ENCODE measurements at places on chromosomes 5 and 9.

- DNase-seq: no peak
Observed at GRCh38 chr9:87685871-87686519, 39.9 kb upstream of the CTSL start.

- DNase-seq: no peak
Observed at GRCh38 chr5:54990841-54991258, 5.5 kb upstream of the ESM1 start.

DNA sequence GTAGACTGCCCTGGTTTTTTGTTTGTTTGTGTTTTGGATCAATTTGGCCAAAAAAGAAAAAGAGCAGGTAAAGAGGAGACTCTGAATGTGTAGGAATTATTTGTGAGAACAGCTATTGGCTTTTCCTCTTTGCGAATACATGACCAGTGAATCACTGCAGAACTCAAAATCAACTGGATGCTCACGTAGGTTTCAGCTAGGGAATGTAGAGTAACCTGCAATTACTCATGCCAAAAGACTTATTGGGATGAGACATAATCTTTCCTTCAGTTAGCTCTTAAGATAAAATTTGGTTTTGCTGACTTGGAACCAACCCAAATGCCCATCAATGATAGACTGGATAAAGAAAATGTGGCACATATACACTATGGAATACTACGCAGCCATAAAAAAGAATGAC is 348.0 kb downstream of the NPR3 start:
- no peak for DNase-seq

DNA sequence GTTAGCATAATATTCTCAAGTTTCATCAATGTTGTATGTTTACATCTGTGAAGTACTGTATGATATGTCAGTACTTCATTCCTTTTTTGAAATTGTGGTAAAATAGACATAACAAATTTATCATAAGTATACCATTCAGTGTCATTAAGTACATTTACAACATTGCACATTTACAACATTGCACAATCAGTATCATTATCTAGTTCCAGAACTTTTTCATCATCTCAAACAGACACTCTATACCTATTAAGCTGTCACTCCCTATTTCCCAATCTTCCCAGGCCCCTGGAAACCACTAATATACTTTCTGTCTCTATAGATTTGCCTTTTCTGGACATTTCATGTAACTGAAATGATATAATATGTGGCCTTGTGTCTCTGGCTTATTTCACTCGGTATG is 75.1 kb upstream of the ATG10 start:
- DNase-seq: no peak

DNA sequence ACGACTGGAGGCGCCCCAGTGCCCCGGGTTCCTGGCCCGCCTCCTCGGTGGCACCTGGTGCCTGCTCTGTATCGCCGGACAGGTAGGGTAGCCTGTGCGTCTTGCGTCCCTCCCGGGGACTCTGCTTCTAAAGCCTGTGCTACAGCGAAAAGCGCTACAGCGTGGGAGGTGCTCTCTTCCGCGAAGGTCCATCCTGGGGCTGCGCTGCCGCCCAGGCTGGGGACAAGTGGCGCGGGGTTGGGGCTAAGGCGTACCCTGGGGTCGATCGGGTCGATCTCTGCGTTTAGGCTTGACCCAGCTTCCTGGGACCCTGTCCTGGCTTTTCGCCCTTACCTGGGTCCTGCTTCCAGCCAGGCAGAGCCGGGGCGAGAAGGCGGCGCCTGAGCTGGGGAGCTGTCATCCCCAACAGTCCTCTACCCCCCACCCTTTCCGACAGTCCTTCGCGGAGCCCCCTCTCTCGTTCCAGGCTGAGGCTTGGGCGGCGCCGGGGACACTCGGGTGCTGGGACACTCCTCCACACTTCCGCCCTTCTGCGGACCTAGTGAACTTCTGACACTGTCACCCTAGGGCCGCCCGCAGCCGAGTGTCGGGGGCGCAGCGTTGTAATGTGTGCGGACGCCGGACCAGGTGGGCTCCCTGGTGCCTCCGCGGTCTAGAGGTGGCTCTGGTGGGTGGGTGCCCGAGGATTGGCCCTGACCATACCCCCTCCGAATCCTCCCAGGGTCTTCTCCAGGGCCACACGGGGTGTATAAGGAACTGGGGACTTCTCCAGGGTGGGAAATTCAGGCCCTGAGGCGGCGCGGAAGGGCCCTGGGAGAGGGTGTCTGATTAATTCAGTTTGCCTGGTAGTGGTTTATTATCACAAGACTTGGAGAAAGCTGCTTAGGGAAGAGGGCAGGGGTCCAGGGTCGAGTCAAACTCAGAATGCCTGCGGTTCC is 328.2 kb downstream of the SH3GL2 start:
- DNase-seq: no peak

DNA sequence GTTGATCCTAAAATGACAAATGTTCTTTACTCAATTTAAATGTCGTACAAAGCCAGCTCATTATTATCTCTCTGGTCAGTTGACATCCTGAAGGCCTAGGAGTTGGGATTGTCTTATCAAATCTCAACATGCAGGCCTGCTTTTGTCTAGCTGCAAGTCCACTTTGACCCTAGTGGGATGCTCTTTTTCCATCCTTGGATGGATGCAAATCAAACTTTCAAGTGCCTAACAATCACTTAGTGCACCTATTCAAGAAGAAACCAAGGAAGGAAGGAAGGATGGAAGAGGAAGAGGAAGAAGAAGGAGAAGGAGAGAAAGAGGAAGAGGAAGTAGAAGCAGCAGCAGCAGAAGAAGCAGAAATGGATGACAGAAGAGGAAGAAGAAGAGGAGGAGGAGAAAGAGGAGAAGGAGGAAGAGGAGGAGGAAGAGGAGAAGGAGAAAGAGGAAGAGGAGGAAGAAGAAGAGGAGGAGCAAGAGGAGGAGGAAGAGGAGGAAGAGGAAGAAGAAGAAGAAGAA is 109.6 kb downstream of the PIK3R1 start:
- DNase-seq: no peak

DNA sequence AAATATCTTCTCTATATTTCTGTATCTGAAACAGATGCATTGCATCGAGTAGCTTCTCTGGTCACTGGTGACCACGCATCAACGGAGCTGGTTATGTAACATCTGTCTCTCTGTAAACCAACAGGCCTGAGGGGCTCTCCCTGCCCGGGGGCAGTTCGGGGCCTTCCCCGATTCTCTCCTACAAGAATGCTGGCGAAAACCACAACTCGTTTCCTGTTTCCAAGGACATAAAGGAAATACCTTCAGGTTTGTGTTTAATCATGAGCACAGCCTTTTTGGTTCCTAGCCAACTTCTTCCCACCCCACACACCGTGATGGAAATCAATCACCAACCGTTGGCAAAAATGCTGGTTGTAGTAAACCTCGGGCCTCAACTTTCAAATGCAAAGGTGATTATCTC is 25.1 kb downstream of the GDNF start:
- no peak for DNase-seq

GRCh38 chr9:37531699-37532098 is 44.5 kb downstream of the FBXO10 start:
- DNase-seq: peak; percentile 39
